ENCODE measurements at places on chromosomes 1 and 21. TPM values are rescaled to one million over a fixed set of nuclear protein-coding genes. Genes with fewer than 3 reads are reported as not detected.

Gene GPR161
- 13.8 TPM for total RNA-seq

Gene CRNN
- not detected for total RNA-seq

Gene PRAMEF12
- total RNA-seq, result not detected

Gene OR10J1
- total RNA-seq, result not detected

Gene SLC44A3
- 7.1 TPM for total RNA-seq

Gene S100A7
- not detected for total RNA-seq

Gene EBNA1BP2
- total RNA-seq, result 50.7 TPM

Gene USP48
- 50.1 TPM for total RNA-seq

Gene TFF2
- total RNA-seq, result not detected

Gene ZMYND12
- 0.88 TPM for total RNA-seq

Gene AQP10
- total RNA-seq, result not detected

Gene GOLT1A
- total RNA-seq, result not detected

Gene ARHGAP29
- 13.3 TPM for total RNA-seq

Gene CLCA1
- total RNA-seq, result not detected

Gene RNF207
- 42.7 TPM for total RNA-seq

Gene LMOD1
- total RNA-seq, result 17.1 TPM

Gene LCE2A
- total RNA-seq, result not detected

Gene LHX8
- total RNA-seq, result not detected

Gene RHBG
- total RNA-seq, result not detected

Gene C1orf141
- total RNA-seq, result not detected

Gene TNFRSF1B
- 11.2 TPM for total RNA-seq

Measured in osteoblast (primary cell).